Cerebellar cortex (tissue), 1 donor: ENCODE measurements at places on chromosomes 3 and 15.

DNA sequence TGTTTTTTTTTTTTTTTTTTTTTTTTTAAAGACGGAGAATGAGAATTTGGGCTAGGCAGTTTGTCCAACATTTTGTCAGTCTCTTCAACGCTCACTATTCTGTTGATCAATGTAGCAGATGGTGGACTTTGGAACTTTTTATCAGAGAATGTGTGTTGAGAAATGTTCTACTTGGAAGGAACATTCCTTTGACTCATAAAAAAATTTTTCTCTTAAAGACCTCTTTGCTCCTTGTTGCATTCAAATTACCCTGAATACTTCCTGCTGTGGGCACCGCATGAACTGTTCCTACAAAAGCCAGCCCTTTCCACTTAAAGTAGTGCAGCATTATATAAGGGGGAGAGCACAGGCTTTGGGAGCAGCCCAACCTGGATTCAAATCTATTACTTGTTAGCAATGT lies 182.9 kb downstream of the AKAP13 start:
- DNase-seq, result no peak

DNA sequence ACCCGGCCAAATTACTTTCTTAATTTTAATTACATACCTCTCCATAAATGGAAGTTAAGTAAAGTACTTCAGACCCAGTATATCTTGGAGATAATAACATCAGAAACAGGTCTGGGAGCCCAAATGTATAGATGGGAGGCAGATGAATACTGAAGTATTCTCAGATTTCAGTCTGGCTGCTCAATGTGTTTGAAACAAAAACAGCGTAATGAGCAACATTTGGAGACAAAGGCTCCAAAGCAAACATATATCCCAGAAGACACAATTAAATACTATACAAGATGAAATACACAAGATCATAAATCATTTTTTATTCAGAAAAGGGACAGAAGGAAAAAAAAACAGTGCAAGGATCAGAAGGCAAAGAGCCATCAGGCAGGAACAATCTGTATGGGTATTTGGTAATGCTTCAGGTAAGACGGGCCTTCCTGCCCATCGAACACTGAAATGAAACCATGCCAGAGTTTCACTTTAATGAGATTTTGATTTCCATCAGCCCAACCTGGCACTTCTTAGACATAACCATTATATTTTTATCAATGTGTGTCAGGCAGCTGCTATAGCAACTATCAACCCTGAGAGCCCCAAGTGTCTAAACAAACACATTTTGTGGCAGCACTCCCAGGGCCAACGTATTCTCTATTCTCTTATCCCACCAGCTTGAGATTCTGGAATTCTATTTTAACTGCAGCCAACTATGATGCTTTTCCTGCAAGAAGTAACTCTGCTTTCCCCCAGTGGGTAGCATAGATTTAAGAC lies 210.8 kb downstream of the STT3B start:
- DNase-seq, result no peak

DNA sequence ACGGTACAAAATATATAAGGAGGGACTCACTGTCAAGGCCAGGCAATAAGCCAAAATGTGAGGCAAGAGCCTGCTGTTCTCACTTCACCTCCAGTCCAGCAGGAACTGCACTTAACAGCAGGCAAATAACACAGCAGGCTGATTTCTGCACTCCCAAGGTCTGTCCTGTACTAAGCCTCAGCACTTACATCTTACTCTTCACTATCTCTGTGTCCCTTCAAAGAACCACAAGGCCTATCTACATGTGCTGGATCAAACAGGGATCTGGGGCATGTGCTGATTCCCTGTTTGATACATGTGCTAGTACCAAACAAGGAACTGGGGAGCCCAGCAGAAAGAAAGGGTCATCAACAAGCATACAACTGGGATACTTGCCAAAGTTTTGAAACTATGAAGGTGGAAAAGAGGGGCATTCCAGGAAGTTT lies 22.2 kb downstream of the UACA start:
- DNase-seq, result no peak

DNA sequence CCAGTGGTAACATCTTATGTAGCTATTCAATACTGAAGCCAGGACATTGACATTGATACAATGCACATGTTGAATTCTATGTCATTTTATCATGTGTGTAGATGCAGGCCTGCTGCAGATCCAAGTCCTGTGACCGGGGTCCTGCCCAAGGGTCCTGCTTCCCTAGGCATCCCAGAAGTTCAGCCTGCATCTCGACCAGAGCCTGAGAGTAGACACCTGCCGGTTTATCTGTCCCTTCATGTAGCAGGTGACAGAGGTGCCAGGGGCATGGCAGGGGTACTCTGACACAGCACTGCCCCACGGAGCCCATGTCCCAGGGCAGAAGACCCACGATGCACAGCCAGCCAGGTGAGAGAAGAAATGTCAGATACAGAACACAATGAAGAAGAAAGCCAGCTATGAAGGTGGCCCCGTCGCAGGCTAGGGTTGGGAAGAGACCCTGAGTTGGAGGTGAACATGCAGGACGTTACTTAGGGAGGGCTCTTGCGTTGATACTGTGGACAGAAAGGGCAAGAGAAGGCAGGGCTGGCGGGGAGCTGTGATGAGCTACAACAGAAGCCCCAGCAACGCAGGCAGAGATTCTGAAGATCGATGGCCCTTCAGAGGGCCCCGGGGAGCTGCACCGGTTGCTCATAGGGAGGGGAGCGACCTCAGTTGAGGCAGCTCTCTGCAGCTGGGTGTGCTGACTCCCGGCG lies 51.0 kb downstream of the TPRA1 start:
- DNase-seq, result no peak

DNA sequence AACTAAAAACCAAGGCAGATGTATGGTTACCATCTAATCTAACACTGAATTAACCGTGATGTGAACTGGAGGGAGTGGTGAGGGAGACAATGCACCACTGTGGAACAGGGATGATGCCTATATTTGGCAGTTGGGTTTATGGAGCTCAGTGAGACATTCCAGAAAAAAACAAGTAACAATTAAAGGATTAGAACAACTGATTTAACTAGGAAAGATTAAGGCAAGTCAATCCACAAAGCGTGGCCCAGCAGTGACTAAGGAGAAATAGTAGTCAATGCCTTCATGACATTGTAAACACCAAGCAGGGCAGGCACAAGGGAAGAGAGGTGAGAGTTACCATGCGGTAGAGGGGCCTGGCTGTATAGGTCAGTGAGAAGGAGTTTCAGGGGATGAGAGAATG lies 38.1 kb downstream of the CHAC1 start:
- no peak for DNase-seq

DNA sequence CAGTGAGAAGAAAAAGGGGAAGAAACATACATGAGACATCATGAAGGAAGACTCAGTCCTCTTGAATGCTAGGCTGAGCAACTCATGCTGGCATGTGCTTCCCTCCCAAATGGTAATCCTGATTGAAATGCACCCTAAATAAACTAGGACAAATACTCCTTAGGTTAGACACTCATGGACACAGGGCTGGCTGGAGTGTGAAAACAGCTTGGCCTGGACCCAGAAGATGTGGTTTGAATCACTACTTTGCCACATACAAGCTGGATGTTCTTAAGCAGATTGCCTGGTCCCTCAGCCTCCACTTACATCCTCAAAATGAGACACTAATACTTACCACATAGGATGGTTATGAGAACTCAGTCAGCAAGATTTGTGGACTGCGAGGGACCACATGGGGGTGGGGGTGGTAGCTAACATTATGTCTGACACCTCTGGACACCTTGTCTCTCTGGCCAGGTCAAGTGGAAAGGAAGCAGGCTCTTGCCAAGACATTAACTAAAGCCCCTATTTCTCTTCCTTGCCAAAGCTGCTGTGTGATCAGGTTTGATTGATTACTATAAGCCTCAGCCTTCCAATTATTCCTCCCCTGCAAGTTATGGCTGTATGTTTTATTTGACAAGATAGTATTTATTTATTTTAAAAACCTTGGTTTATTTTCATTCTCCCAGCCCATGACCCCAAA lies 138.9 kb upstream of the SLC7A14 start:
- DNase-seq, result no peak

DNA sequence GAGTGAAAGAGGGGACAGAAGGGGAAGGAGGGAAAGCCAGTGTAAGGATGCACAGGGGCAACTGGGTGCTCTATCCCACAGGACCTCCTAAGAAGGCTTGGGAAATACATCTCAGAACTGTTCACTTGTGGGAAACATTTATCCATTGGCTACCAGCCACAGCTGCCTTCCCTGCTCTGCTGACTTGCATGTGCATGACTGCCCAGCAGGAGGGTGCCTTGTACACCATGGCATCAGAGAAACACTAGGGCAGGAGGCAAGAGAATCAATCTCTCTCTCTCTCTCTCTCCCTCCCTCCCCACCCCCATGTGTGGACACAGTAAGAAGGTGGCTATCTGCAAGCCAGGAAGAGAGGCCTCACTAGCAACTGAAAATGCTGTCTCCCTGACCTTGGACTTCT lies 62.9 kb upstream of the ZBTB38 start:
- DNase-seq, result no peak

- DNase-seq, result peak; percentile 35
These were observed 23.0 kb downstream of the IGDCC3 start for GRCh38 chr15:65354835-65355172.

GRCh38 chr15:99586121-99586520 lies 20.3 kb downstream of the MEF2A start:
- no peak for DNase-seq

GRCh38 chr3:47370887-47371697 lies 9.7 kb upstream of the PTPN23 start:
- no peak for DNase-seq

GRCh38 chr3:114861666-114862065 lies 285.4 kb downstream of the ZBTB20 start:
- peak; percentile 82 for DNase-seq

- DNase-seq, result no peak
These were observed 160.8 kb downstream of the FBLN2 start for GRCh38 chr3:13709706-13710105.

DNA sequence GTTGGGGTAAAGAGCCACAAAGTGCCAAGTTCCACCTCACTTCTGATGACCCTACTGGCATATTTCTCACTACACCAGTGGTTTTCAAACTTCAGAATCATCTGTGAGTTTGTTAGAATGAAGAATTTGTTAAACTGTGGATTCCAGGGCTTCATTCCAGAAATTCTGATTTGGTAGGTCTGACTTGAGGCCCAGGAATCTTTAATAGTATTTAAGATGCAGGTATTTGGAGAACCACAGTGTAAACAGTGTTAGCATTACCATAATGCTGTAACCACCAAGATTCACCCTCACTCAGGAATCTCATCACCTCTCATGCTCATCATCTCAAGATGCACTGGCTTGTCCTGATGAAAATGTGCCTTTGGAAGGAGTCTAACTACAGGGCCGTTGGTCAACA lies 6.0 kb downstream of the KCNMB3 start:
- DNase-seq, result no peak

DNA sequence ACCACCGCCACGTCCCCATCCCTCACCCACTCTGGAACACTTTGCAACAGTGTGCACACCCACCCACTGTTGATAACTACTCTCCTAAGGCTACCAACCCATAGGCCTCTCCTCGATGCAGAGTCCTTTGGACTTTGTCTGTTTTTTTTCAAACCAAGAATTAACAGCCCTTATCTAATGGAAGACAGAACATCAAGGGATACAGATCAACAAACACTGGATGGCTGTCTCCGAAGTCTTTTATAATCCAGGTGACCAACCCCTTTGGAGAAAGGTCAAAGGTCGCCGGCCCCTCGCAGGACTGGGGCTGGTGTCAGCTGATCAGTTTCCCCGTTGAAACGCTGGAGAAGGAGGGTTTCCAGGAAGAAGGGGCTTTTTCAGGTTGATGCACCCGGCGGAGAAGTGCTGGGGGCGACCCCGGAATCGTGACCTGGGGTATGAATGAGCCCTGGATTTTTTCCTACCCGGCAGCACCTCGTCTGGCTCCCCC lies 532 bp downstream of the B4GALT4 start:
- peak; percentile 33 for DNase-seq

DNA sequence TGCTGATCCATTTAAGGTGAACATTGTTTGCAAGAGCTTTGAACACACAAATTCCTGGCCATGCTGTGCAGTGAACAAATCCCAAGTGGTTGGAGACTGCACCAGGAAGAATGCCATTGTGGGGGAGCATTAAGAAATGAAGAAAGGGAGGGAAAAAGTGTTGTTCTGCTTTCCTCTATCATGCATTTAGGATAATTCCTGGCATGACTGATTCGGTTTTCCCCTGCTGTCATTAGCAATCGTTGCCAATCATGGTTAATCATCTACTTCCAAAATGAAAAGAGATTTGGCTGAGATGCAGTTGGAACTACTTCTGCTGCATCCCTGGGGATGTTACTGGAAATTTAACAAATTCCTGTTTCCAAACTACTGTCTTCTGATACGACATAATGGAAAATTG lies 73.7 kb upstream of the ZPLD1 start:
- DNase-seq, result no peak

- no peak for DNase-seq
These were observed 104.0 kb downstream of the VGLL4 start for GRCh38 chr3:11539677-11540076.

DNA sequence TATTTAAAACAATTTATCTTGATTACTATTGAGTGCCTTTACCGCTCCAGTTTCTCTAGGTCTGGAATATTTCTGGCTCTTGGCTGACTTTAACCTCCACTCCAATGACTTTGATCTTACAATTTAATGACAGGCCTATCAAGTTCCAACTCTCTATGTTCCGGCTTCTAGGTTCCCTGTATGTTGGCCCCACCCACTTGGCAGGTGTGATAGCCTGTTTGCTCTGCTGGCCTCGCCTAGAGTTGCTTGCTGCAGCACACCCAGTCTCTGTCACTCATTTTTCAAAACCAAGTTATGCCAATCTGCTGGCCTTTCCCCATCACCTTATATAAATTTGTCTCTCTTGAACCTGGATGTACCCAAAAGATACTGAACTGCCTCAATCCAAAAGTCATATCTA lies 428.0 kb downstream of the ROBO1 start:
- no peak for DNase-seq

DNA sequence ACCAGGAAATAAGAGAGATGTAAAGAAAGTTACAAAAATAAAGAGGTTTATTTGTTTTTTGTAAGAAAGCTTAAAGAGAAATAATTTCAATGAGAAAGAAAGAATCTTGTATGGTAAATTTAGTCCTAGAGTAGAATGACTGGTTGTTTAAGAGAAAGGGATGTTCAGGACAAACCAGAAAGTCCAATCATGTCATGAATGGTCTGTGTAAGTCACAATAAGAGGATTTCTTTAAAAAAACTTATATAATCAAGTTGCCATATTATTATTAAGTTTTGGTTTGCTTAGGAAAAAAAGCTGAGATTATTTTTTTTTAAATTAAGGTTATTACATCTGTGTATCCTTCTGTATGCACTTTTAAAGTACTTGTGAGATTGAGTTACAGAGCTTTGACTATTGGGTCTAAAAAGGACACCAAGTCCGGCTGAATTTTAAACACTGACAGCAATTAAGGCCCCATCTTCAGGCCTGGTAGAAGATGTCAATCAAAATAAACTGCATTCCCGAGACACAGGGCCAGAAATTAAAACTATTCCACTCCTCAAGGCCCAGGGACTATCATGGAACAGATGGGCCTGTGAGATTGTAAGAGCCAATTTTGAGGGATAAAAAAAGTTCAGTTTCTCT lies 12.2 kb downstream of the ERICH6 start:
- no peak for DNase-seq
